ENCODE measurements at places on chromosomes 2 and 18.

- no peak for DNase-seq
Measured at GRCh38 chr2:159071190-159071915, 102.9 kb downstream of the TANC1 start.

GRCh38 chr2:218962859-218963492 lies 3.5 kb downstream of the CDK5R2 start:
- no peak for DNase-seq

- DNase-seq, result no peak
Measured at GRCh38 chr2:228548230-228548629, 366.7 kb upstream of the SPHKAP start.

GRCh38 chr2:232549655-232550353 lies 553 bp downstream of the TIGD1 start:
- no peak for DNase-seq

DNA sequence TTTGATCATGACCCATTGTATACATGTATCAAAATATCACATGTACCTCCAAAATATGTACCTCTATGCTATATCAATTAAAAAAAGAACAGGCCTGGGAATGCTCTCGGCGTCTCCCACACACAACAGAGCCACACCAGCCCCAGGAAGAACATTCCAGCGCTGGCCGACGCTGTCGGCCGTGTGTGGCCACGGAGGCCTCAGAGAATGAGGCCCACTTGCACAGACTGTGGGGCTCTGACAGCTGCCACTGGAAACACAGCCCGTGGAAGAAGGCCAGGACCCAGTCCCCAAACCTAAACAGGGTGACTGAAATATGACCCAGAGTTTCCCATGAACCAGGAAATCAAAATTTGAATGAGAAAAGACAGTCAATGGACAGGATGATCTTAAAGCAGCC lies 69.7 kb downstream of the EIPR1 start:
- DNase-seq, result no peak

- no peak for DNase-seq
Measured at GRCh38 chr2:72198532-72199241, 51.0 kb upstream of the CYP26B1 start.

DNA sequence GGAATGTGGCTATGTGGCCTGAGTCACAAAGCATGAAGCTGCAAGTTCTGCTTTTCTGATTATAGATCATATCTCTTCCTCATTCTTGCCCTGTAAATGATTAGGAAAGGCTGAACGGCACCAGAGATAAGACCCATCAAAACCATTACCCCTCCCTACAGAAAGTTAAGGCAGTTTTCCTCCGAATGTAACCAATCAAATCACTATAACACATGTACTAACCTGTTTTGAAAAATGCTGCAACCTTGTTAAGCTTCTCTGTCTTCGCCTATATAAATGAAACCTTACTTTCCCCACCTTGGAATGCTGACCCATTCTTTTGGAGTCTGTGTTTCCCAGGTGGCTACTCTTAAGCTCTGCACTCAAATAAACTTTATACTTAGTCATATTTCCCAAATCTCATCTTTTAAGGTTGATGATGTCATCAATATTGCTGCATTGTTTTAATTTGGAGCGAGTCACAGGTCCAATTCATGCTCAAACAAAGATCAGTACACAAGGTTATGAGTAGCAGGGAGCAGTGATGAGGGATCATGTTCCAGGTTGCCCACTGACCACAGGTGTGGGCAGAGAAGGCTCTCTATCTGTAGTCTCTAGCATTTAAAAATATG lies 662.3 kb downstream of the IRS1 start:
- DNase-seq, result no peak

- no peak for DNase-seq
Measured at GRCh38 chr18:12009581-12010140, 28.4 kb downstream of the IMPA2 start.

DNA sequence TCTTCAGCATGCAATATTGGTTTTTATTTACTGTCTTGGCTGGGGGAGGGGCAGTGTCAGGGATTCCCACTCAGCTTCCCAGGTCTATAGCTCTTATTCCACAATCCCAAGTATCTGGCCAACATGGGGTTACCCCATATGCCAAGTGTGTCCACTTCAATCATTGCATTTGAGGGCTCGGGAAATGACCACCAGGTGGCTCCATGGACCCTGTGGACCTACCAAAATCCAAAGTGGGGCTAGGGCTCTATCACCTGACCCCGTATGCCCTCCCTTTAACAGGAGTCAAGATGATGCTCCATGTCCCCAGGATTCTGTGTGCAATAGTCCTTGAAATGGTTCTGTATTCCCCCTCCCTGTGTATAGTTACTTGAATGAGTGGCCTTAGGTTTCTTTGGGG lies 12.1 kb upstream of the TRAF3IP1 start:
- no peak for DNase-seq

DNA sequence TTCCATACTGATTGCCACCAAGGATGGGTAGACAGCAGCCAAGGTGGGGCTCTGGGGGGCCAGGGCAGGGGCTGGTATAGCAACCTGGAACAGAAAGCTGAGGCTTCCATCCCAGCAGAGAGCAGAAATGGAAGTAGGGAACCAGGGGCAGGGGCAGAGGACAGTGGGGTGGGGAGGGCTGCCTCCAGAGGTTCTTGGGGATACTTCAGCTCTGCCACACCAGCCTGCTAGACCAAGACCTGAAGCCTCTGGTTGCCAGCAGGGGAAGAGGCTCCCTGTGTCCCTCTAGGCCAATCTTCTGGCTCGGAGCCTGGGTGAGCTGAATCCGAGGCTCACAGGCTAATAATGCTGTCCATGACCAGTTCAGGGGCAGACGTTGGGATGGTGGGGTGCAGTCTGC lies 329.0 kb downstream of the DYSF start:
- DNase-seq, result no peak

DNA sequence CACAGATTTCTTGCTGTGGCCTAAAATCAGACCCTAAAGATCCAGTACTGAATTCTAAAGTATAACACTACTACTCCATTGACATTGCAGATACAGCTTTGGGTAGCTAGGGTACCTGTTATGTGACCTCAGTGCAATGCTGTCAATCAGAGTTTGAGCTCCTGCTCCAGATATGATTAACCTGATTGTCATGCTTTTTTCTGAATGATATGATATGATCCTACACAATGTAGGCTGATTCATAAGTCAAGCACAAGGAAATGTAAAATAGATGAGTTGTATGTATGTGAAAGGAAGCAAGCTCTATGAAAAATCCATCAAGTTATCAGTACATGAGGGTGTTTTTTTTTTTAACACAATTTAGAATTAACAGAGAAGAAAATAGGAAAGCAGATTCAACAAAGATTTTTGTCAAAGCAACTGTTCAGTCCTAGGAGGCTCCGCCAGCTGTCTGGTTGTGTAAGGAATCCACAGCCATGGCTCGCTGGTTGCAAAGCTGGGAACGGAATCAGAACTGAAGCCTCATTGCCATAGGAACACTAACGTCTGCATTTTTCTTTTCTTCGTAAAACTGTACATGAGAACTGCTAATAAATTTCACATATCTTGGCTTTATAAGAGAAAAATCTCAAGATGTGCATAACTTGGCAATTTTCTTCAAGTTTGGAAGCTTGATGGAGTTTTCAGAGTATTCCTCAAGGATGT lies 52.9 kb downstream of the NR4A2 start:
- no peak for DNase-seq

DNA sequence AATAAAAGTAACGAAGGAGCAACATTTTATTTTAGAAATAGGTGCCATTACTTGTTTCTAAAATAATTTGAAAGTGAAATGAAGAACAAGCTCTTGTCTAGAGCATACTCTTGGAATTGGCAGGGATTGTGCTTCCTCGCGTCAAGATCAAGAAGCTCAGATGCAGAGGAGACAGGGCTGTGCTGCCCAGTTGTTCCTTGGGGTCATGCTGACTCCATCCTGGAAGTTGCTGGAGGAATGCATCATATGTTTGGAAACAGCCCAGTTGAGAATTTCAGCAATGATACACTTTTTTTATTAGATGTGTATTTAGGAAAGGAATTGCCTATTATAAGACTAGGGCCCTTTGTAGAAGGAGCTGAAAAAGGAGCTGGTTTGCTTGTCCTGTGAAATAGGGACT lies 17.2 kb downstream of the LTBP1 start:
- DNase-seq, result no peak

- no peak for DNase-seq
Measured at GRCh38 chr2:216873573-216873972, 13.7 kb upstream of the TNP1 start.

DNA sequence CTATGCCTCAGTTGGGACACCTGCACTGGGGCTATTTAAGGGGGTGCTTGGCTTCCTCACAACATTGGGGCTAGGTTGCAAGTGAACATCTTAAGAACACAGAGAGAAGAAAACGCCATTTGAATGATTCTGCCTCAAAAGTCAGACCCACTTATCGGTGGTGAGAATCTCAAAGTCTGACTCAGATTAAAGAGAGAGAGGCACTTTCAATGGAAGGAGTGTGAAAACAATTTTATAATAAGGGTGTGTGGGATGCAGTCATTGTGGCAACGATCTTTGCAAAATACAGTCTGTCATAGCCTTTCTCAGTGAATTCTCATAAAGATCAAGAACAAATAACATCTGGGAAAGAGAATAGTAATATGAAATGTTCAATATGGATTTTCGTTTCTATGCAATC lies 41.8 kb downstream of the CCDC102B start:
- no peak for DNase-seq

GRCh38 chr2:72004201-72004915 lies 143.3 kb downstream of the CYP26B1 start:
- no peak for DNase-seq
